ENCODE measurements at places on chromosomes 6 and 20.

DNA sequence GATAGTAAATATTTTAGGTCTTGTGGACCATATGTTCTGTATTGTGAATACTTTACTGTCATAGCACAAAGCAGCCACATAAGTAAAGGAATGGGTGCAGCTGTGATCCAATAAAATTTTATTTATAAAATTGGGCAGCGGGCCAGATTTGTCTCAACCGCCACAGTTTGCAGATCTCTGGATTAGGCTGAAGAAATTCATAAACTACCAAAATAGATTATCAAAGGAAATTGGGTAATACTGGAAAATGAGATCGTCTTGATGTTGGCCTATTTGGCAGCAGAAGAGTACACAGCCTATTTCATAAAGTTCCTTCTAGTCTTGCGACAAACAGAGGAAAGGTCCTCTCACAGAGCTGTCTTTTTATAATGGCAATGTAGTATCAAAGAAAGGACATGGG is 69.8 kb downstream of the DZANK1 start:
- DNase-seq = no peak

- DNase-seq = no peak
These were observed 12.6 kb downstream of the GLP1R start for GRCh38 chr6:39061182-39061581.

- DNase-seq = no peak
These were observed 96.8 kb downstream of the SYNE1 start for GRCh38 chr6:152540381-152540780.

- DNase-seq = no peak
These were observed 24.9 kb downstream of the DPPA5 start for GRCh38 chr6:73329201-73329600.

GRCh38 chr6:49336514-49337131 is 126.4 kb downstream of the MMUT start:
- no peak for DNase-seq

DNA sequence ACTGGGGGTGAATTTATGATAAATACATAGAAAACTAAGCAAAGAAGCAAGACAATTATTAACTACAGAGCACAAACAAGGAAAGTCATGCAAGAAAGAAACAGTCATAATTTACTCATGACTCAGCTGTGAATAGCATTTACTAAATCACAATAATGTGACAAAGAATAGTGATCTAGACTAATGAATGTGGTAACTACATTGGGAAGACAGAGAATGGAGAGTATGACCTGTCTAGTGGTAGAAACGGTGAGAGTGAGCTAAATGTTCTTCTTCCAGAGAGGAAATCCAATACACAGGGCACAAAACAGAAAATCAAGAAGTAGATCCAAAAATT is 153.5 kb upstream of the DST start:
- no peak for DNase-seq

GRCh38 chr6:1552296-1552761 is 57.4 kb upstream of the FOXC1 start:
- DNase-seq = no peak

GRCh38 chr6:112842330-112842685 is 495.2 kb downstream of the RFPL4B start:
- DNase-seq = no peak

DNA sequence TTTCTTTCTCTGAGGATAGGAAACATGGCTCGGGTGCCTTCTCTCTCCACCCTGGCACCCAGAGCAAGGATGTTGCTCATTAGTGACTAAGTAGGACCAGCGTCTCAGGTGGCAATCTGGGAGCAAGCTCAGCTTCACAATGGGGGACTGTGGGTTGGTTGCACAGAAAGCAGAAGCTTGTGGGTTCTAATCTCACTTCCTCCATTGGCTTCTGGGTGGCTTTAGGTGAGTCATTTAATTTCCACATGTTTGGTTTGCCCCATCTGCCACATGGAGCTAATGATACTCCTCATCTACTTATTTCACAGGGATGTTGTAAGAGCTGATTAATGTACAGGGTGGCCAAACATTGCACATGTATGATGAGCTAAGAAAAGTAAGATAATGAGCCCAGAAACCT is 54.8 kb upstream of the AKIRIN2 start:
- DNase-seq = no peak

DNA sequence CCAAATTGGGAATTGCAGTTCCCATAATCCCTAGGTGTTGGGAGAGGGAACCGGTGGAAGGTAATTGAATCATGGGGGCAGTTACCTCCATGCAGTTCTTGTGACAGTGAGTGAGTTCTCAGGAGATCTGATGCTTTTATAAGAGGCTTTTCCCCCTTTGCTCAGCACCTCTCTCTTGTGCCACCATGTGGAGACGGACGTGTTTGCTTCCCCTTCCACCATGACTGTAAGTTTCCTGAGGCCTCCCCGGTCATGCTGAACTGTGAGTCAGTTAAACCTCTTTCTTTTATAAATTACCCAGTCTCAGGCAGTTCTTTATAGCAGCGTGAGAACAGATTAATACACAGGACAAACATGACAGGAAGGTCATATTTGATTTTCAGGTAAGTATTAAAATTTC is 25.3 kb upstream of the HECA start:
- no peak for DNase-seq

DNA sequence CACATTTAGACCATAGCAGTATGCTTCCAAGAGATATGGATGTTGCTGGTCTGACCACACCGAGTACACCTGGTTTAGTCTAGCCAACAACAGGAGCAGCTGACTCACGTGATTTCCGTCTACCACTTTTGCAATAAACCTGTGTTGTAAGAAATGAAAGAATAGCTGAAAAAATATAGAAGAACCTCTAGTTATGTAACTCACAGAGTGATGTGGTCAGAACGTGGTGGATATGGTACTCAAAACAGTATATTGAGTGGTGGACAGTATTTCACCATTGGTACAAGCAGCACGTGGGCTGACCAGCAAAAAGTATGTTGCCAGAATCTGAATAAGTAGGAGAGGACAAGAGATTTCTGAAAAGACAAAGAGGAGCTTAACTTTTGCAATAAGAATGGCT is 226.9 kb downstream of the TBC1D7 start:
- no peak for DNase-seq

GRCh38 chr6:23106951-23107350 is 537.6 kb downstream of the HDGFL1 start:
- no peak for DNase-seq

GRCh38 chr6:13053006-13053461 is 275.3 kb downstream of the TBC1D7 start:
- no peak for DNase-seq

DNA sequence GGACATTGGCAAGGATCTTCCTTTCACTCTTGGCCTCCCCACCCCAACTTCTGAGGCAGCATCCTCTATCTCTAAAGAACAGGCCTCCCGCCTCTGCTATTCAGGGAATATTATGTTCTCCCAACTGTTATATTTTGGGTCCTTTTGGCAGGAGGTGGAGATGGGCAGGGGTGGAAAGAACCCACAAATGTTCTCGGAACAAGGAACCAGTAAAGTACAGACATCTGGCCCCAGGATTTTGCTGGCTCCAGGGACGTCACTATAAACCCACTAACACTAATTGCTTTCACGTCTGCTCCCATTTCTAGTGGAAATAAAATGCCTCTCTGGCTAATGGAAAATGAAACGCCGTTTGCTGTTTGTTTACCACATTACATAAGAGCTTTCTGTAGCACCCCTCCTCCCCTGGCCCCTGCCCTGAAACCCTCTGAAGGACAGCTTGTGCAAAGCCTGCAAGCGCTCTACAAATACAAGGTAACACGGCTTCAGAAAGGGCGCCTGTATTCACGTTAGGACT is 77.7 kb upstream of the TBC1D7 start:
- no peak for DNase-seq

DNA sequence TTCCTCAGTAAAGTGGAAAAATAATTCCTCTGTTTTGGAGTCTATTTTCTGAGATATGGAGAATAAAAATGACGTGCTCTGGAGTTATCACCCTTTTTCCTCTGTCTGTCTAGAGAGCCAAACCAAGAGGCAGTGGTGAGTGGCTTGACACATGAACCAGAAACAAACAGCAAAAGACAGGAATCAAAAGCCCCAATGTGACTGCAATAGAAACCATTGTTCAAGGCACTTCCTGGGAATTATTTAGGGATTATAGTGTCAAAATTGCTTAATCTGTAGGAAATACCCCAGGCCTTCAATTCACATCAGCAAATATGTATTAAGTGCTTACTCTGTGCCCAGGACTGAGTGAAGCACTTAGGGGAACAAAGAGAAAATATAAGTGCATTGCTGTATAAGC is 560.4 kb upstream of the JAG1 start:
- no peak for DNase-seq

DNA sequence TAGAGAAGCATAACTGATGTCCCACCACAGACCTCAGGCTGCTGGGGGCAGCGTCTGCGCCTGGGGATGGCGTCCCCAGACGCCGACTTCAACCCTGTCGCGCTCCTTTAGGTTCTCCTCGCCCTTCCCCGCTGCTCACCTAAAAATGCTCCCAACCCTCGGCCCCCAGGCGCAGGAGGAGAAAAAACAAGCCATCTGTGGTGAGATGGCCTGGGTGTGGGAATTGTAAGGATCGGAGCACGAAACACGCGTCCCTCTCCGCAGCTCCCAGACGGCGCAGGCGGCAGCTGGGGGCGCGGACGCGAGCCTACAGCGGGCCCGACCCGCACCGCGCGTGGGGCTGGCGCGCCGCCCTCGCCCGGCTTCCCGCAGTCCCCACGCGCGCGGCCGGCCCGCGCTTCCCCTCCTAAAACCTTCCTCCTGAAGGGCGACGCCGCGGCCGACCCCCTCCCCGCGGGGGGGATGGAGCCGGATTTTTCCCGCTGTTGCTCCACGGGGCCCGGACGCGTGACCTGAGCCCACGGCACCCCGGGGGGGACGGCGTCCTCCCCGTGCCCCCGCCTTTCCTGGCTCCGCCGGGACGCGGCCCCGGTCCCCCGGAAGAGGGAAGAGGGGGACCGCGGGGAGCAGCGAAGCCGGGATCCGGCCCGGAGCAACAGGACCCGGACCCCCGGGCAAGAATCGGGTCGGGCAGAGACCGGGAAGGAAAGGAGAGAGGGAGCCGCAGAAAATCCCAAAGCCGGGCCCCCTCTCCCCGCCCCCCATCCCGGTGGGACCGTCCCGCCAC is 611 bp downstream of the EPB41L2 start:
- no peak for DNase-seq

DNA sequence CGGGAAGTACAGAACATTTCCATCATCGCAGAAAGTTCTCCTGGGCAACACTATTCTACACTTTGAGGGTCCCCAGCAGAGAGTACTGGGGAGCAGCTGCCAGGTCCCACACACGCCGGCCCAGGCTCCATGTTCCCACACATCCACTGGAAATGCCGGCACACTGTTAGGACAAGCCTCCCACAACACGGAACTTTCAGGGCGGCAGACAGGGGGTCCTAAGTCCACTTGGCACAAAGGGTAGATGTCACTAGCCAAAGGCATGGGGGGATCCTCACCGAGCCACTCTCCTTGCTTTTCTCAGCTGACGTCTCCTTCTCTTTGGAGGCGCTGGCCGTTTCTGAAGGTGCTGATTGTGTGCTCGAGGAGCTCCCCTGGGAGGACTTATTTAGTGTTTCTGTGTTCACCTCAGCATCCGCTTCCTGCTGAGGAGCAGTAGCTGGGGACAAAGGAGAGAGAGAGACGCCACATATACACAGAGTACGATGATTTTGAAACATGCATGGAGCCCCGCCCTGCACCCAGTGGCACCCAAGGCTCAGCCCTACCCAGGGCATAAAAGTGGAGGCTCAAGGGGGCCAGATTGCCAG is 135.4 kb downstream of the ZMYND8 start:
- no peak for DNase-seq

DNA sequence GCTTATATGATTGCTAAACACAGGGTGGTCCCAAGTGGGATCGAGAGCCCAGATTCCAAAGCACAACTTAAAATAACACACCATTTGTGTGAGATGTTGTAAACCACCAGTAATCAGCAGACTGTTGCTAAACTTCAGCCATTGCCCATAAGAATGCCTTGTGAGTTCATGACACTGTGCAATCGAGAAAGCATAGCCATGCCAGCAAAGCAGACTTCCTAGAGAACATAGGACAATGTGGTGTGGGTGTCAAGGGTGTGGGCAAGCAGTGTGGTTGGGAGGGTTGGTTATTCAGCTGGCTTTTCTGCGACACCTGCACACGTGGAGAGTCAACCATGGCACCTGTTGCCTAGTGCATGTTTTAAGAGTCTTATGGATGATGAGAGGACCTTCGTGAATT is 16.1 kb upstream of the CALHM6 start:
- DNase-seq = no peak

DNA sequence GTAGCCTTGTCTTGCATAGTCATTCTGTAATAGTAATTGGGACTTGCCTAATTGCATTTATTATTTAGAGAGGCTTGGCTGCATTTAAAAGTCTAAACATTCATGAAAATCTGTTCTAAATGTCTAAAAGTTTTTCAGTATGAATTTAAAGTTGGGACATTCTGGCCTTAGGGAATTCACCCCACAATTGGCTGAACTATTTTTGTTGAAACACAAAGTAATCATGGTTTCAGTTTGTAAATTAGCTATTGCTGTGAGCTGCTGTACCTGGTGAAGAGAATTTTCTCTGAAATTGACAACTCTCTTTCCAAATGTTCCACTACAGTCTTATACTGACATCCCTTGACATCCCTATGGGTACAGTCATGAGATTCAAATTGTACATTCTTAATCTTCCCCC is 253.0 kb downstream of the FARS2 start:
- no peak for DNase-seq

GRCh38 chr20:61958773-61959700 is 106.6 kb downstream of the TAF4 start:
- DNase-seq = no peak

- no peak for DNase-seq
These were observed 5.5 kb downstream of the ELMO2 start for GRCh38 chr20:46400828-46401477.

DNA sequence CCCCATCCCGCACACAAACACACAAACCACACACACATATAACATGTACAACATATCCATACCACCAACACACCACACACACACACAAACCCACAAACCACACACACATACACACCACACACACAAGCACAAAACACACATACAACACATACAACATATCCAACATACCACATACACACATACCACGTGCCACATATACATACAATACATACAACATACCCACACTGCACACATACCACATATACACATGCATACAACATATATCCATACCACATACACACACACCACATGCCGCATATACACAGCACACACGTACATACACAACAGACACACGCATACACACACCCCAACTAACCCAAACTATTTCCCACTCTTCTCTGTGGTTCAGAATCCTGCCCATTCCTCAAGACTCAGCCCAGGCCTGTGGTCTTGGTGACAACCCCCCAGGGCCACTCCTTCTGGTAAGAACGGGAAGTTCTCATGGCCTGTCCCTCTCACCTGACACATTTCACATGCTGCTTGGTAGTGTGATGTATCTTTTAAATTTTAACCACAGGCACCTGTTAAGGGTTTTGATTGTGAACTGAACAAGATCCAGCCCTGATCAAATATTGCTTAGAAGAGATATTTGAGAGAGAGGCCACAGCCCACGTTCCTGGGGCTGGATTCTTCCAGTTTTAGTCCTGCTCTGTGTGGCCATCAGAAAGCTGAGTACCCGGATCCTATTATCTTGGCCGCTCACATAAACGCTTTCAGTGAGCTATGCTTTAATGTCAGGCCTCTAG is 55.9 kb upstream of the KCNK16 start:
- no peak for DNase-seq

GRCh38 chr6:10407674-10408054 is 7.2 kb downstream of the TFAP2A start:
- DNase-seq = no peak

Data from left hindlimb (tissue), 1 donor.